ENCODE measurements at places on chromosomes 5 and 9. TPM values are rescaled to one million over a fixed set of nuclear protein-coding genes. Genes with fewer than 3 reads are reported as not detected.

- no peaks in the 10 kb centered on the region for H3K27me3 ChIP-seq
- H3K36me3 ChIP-seq = no peaks in the 10 kb centered on the region
- no peak overlapping the region for H3K4me3 ChIP-seq
- no peak overlapping the region for H3K27ac ChIP-seq
These were observed 264.8 kb downstream of the CETN3 start for GRCh38 chr5:90144625-90145327.

GRCh38 chr5:7495131-7495517 is 99.2 kb downstream of the ADCY2 start:
- DNase-seq = no peak
- H3K4me1 ChIP-seq = no peaks in the 10 kb centered on the region
- H3K27me3 ChIP-seq = no peaks in the 10 kb centered on the region
- H3K27ac ChIP-seq = no peak overlapping the region
- no peak overlapping the region for H3K4me3 ChIP-seq
- no peaks in the 10 kb centered on the region for H3K36me3 ChIP-seq

LCN15 gene
- total RNA-seq = not detected

GRCh38 chr5:171957591-171958251 is 48.7 kb downstream of the FBXW11 start:
- H3K27ac ChIP-seq = peak overlapping the region; percentile 88
- H3K27me3 ChIP-seq = no peaks in the 10 kb centered on the region
- peaks cover 17% of the 10 kb centered on the region for H3K36me3 ChIP-seq
- peak overlapping the region; percentile 57 for H3K4me3 ChIP-seq
- no peak for DNase-seq

DNA sequence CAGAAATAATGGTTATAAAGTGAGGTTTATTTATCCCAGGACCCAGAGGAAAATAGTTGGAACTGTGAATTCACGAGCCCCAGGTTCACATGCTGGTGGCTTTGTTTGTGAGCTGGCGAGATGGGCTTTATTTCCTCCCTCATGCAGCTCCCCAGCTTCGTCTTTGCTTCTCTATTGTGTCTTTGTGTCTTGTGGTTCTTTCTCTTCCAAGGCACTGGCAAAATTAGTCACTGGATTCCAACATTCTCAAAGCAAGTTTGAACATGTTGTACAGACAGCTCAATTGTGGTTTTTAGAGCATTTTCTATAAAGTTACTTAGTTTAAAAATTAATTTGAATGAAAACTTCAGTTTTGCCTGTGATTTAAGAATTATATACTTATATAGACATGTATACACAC is 7.2 kb downstream of the NDUFS6 start:
- H3K36me3 ChIP-seq = peaks cover 62% of the 10 kb centered on the region
- H3K4me1 ChIP-seq = peaks cover 18% of the 10 kb centered on the region
- no peak for DNase-seq
- H3K4me3 ChIP-seq = no peak overlapping the region
- no peaks in the 10 kb centered on the region for H3K27me3 ChIP-seq

- no peak overlapping the region for H3K4me3 ChIP-seq
- H3K36me3 ChIP-seq = no peaks in the 10 kb centered on the region
- DNase-seq = no peak
These were observed 17.3 kb upstream of the FGF1 start for GRCh38 chr5:142703153-142703552.

DNA sequence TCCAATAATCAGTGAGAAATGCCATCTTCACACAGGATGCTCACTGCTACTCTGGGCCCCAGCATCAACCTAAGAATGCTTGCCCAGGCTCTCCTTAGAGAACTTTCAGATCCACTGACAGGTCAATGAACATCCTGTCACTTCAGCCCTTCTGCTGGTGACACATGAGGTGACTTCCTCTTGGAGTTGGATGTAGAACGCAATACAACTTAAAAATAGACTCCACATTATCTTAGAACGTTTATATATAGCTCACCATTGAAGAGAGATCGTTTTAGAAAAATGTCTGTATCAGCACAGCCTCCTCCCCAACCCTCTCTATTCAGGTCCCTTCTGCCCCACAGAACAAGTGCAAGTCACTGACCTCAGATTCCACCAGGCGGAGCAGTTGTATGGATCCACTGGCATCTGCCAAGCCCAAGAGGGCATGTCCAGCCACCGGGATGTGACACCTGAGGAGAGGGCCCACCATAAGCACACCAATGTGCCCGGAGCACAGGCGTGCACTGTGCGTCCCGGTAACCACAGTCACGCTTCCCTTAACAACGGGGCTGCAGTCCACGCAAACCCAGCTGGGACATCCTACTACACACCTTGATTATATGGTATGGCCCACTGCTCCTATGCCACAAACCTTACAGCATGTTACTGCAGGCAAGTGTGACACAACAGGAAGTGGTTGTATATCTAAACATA is 2.9 kb downstream of the DPH7 start:
- H3K4me1 ChIP-seq = peaks cover 29% of the 10 kb centered on the region
- H3K4me3 ChIP-seq = peak overlapping the region; percentile 50
- no peaks in the 10 kb centered on the region for H3K27me3 ChIP-seq
- H3K36me3 ChIP-seq = peaks cover 35% of the 10 kb centered on the region
